NAMALWA (cell line): ENCODE measurements at places on chromosomes 1 and 21.

GRCh38 chr1:207020065-207020708 lies 12.4 kb downstream of the C1orf116 start:
- DNase-seq = no peak

DNA sequence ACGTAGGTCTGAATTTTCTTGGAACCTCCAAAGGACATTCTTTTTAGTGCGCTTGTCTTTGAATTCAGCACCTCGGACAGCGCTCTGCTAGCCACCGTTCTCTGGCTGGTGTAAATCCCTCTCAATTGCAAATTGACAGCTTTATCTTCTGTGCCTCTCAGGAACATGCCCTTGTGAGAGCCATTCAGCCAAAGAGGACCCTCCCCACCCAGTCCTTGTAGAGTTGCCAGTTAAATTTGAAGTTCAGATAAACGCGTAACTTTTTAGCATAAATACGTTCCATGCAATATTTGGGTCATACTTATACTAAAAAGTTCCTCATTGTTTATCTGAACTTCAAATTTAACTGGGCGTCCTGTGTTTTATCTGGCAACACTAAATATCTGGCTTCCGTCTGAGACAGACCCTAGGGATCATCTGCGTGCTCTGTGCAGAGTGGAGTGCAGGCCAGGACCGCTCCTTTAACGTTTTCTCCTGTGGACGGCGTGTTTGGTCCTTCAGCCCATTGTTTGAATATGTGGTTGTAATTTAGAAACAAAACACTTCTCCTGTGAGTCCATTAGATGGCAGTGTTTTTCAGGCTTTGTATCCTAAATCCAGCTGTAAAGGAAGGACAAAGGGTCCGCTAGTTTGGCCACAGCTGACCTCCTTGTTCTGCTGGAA lies 7.0 kb downstream of the KCNAB2 start:
- peak; percentile 65 for DNase-seq

GRCh38 chr1:4460651-4461050 lies 193.8 kb upstream of the AJAP1 start:
- DNase-seq = no peak

DNA sequence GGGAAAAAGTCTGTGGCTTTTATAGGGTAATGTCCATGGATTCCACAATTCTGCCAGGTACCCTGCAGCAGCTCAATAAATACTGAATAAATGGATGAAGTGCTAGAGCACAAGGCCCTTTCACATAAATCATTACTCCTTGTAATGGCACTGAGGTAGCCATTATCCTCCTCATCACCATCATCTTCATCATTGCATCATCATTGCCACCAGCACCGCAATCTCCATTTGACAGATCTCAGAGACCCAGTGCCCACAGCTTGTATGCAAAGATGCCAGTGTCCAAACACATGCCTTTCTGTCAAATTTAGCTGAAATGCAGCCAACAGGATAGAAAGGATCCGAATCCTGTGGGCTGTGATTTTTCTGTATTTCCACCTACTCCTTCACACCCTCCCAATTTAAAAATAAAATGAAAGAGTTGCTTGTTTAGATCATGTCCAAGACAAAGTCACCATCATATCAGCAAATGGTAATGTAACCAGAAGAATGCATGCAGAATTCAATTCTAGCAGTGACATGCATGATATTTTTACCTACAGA lies 17.4 kb downstream of the DAB1 start:
- no peak for DNase-seq
